ENCODE measurements at places on chromosomes 2 and 18.

- DNase-seq: no peak
These were observed 132.5 kb downstream of the OSR1 start for GRCh38 chr2:19225931-19226330.

DNA sequence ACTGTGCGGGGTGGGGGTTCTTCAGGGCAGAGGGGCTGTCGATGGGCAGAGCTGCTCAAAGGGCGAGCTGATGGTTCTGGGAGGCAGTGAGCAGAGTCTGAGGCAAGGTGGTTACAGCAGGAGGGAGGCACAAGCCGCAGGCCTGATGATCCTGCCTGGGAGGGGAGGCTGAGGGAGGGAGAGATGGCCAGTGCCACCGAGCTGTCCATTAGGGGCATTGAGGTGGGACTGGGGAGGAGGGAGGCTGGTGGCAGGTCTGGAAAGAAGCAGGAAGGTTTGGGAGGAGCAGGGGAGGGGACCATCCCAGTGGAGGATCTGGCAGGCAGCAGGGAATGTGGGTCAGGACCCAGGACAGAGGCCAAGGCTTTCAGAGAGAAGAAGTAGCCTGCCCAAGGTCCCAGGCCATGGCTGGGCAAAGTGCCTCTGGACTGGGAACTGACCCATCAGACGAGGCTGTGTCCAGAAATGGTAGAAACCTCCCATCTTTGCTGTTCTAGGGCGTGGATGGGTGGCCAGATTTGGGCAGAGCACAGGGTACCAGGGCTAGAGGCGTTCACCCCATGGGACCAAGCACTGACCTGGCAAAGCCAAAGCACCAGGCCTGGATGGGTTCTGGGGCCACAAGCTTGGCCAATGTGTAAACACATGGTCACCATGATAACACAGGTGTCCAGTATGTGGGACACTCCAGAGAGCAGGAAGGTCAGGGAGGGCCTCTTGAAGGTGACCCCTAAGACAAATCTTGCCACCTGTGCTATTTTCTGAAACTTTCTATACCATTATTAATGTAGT lies 55.5 kb downstream of the INHBB start:
- DNase-seq: no peak

DNA sequence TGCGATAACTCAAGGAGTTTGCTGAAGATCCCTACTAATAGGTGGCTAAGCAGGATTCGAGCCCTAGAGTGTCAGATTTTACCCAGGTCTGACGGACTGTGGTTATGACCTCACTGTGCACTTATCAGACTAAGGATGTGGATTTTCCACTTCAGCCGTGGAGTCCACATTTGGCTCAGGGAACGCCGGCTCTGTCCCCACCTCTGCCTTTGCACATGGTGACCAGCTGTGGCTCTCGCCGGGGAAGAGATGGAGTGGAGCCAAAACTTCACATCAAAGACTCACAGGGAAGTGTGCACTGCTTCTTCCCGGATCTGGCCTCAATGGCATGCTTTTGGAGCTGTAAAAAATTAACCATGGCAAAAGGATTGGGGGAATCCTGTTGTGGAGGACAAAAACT lies 249.3 kb upstream of the APCDD1 start:
- no peak for DNase-seq

DNA sequence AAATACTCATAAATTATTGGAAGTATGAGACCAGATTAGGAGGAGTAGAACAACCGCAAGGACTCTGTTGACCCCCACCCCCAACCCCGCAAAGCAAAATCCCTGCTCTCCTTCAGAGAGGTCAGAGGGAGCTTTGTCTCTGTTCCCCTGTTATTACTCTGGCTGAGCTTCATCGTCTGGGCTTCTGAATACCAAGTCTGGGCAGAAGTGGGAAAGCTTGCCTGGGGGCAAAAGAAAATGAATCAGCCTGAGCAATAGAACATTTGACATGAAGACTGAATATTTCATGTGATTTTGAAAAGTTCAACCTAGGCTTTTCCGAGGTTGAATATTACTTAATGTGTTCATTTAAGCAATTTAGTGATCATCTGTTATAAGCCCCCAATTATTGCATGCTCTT lies 114.6 kb upstream of the ARHGAP28 start:
- DNase-seq: no peak

- no peak for DNase-seq
These were observed 5.5 kb upstream of the LIMS2 start for GRCh38 chr2:127680706-127681287.

DNA sequence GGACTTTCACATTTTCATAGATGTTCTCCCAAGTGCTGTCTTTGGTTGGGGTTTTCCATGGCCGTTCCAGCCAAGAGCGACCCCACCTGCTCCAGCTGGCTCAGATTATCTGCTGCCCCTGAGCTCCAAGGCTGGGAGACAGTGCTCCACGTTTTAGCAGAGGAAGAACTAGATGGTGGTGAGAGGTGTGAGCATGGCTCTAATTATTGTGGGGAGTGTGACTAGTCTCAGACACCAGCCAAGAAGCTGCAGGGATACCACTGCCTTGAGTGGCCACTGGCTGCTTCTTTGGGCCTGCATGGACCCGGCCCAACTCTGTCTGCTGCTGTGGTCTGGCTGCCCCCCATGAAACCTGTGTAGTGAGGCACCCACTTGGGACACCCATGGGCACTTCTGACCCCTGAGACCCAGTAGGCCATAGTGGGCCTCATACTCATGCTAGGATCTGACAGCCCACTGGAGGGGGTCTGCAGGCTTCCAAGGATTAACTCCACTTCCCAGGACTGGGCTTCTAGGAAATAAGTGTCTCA lies 2.8 kb upstream of the NCL start:
- DNase-seq: no peak

DNA sequence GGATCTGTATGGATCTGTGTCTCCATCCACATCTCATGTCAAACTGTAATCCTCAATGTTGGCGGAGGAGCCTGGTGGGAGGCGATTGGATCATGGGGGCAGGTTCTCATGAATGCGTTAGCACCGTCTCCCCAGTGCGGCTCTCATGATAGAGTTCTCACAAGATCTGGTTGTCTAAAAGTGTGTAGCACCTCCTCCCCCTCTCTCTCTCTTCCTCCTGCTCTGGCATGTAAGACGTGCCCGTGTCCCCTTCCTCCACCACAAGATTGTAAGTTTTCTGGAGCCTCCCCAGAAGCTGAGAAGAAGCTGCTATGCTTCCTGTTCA lies 55.0 kb upstream of the ROCK2 start:
- DNase-seq: no peak

GRCh38 chr2:25063876-25064660 lies 22.2 kb downstream of the EFR3B start:
- no peak for DNase-seq

DNA sequence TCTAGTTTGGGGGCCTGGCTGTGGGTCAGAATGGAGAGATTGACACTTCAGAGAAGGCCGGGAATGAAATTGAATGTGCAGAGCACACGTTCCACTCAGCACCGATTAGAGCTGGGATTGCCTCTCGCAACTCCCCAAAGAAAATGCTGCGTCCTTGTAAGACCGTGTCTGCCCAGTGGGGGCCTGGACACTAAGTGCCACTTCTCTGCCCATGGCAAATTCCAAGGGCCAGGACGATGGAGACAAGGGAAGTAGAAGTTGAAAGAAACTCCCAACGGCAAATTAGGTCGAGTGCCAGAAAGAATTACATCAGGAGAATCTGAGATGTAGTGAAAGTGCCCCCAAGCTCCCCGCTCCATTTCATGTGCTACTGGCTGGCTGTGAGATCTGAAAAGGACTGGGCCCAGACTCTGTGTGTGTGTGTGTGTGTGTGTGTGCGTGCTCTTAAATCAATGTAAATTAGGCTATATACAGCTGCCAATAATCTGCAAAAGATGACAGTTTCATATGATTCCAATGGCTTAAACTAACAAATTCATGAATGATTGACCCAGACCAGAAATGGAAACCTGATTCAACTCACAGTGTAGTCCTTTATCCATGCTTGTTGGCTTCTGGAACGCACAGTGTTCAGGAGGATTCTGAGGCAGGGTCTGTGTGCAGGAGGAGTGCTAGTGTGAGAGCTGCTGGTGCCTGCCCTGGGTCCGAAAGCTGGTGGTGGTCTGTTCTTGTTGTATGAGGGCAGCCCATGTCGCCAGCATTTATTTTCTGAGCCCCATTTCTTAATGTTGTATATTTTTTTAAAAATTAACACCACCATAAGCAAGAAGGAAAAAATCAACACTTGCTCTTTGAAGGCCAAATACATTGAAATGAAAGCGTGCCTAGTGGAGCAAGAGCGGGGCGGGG lies 234.3 kb downstream of the AGAP1 start:
- no peak for DNase-seq

- no peak for DNase-seq
These were observed 72.3 kb downstream of the BARD1 start for GRCh38 chr2:214737188-214737587.

DNA sequence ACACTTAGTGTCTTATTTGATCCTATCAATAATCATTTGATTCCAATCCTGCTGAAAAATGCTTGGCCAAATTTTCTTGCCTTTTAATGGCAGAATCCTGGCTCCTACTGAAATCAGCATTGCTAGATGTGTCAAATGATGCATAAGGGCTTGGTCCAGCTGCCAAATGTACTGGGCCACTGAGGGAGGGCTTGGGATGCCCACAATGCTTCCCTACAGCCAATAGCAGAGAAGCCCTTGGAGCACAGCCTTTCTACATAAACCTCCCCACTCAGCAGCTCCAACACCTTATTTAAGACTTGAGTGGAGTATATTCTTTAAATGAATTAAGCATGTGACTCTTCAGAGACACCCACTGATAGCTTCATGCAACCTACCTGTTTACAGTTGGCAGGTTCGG lies 3.6 kb downstream of the ALK start:
- DNase-seq: no peak

DNA sequence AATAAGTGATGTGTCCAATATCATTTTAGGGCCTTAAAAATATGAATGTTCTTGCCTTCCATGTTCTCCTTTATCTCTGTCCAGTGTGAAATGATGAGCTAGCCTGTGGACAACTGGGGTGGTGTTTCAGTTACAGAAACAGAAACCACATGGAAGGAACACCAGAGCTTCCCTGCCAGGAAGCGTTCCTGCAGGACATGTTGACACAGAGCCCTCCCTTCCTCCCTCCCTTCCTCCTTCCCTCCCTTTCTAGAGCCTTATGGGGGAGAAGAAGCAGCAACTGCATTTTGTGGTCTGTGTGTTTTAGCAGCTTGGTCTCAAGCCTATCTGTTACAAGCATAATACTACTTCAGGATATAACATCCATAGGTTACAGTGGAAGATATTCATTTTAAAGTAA lies 539.7 kb upstream of the NETO1 start:
- no peak for DNase-seq

DNA sequence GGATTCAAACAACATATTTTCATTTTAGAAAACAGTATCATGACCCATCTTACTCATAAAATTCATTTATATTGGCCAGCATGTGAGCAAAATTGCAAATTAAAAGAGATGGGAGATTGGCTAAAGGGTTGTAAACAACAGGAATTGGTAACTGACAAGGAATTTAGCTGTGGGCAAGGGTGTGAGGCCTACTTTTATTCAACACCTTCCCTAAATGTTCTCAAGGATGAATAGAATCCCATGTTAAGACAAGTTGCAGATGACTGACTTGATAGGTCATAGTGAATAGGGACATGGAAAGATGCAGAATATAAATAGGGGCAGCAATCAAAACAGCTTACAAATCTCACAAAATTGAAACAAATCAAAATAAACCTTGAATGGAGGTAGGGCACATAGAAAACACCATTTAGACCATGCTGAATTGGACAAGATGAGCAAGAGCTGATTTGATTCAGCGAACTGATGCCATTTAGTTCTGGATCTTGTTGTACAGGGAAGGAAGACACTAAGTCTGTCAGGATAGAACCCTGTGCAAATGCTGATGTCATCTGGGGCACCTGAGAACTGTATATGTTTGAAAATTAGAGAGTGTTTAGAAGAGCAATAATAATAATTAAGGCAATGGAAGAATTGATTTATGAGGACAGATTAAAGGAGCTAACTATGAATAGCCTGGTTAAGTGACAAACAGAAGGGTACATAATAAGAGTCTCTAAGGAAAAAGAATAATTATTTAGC lies 509.7 kb downstream of the ZEB2 start:
- DNase-seq: no peak

DNA sequence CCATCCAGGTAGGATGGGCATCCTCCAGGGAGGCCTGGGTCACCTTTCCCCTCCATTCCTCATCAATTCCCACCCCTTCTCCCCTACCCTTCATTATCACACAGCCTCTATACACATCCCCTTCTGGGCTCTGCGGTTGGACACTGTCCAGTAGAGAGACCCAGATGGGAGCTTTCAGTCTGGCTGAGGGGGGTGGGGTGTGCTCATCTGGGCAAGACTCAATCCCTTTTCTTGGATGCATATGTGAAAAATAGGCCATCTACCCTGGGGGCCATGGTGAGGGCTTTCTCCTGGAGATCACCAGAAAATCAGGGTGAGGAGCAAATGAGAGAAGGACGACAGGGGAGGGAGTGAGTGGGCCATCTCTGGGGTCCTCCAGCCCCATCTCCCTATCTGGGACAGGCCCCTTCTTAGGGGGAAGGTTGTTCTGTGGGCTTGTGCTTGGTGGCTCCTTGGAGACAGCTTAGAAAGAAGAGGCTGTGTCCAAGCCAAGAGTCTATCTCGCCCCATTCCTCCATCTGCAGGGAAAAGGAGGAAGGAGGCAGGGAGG lies 160.1 kb downstream of the DYSF start:
- DNase-seq: no peak

- DNase-seq: no peak
These were observed 285.7 kb downstream of the TCF4 start for GRCh38 chr18:55302167-55302833.

GRCh38 chr2:110113961-110114591 lies 1.5 kb downstream of the MALL start:
- no peak for DNase-seq

- no peak for DNase-seq
These were observed 51.0 kb upstream of the CTDP1 start for GRCh38 chr18:79628416-79629248.

DNA sequence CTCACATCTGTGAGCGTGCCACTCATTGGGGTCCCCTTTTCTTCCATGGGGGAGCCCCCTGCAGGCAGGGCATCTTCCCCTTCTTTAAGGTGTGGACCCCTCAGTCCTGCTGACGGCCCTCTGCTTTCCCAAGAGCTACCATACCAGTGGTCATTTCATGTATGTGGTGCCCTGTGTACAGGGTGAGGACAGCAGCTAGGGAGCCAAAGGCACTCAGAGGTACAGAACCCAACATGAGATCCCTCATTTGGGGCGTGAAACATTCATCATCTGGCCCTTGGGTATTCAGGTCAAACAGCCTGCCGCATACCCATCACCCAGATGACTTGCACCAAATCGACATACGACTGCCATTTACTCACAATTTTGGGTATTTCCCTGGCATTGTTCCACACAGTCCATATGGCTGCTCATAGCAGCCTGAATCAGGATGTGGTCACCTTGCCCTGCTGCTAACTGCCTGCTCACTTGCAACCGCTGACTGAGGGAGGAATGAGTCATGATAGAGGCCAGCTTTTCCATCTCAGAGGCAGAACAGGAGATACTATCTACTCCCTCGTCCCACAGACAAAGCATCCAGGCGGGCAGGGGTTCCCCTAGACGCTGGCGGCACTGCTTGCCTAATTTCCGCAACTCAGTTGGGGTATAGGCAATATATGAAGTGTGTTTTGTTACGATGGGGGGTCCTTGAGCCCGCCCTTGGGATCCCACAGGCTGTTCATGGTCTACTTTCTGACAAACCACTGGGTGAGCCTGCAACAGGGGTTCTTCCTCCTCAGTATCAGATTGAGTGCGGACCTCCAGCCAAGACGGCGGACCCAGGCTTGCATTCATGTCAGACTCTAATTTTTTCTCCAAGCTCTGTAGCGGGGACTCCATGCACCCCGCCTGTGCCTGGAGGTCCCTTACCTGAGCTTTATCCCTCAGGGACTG lies 228.6 kb downstream of the SATB2 start:
- DNase-seq: no peak

- DNase-seq: no peak
These were observed 7.7 kb upstream of the SULT1C4 start for GRCh38 chr2:108370080-108370479.

GRCh38 chr2:15251753-15252152 lies 309.4 kb downstream of the NBAS start:
- DNase-seq: no peak
